Retinal pigment epithelial cell (primary cell): ENCODE measurements at places on chromosomes 6 and 20.
A peak's percentile ranks its signal among the peaks of the same experiment; 100 is the strongest.

DNA sequence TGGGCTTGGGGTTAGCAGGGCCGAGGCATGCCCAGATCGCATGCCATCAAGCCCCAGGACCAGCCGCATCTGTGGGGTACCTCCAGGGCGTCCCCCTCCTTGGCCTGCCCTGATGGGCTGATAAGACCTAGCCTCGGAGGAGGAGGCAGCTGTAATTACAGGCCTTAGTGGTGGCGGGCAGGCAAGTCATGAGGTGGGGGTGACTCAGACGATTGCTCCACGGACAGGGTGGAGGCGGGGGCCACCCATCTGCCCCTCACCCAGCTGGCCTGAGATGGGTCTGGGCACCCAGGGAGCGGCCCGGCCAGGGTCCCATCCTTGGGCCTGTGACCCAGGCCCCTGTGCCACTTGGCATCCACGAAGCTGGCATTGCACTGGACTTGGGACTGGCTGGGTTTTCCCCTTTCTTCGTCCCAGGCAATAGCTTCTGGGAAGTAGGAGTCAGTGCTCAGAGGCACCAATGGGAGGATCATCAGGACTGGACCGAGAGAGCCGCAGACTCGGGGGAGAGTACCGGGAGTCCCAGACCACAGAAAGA is 57.5 kb downstream of the CEBPB start:
- DNase-seq, result no peak

DNA sequence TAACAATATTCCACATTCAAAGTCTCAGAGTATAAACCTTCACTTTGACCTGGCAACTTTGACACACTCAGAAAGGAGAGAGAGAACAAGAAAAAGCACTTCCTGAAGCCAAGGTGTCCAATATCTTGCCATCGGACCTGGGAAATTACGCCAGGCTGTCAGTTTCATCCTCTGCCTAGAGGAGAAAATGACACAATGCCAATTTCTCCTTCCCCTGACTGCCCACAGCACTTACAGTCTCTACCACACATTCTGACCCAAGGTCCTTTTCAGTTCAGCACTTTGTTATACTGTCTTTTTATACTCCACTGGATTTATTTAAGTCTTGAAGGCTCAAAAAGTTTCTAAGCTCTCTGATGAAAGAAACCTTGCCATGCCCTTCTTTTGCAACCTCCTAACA is 250.4 kb downstream of the GMPR start:
- DNase-seq, result no peak

DNA sequence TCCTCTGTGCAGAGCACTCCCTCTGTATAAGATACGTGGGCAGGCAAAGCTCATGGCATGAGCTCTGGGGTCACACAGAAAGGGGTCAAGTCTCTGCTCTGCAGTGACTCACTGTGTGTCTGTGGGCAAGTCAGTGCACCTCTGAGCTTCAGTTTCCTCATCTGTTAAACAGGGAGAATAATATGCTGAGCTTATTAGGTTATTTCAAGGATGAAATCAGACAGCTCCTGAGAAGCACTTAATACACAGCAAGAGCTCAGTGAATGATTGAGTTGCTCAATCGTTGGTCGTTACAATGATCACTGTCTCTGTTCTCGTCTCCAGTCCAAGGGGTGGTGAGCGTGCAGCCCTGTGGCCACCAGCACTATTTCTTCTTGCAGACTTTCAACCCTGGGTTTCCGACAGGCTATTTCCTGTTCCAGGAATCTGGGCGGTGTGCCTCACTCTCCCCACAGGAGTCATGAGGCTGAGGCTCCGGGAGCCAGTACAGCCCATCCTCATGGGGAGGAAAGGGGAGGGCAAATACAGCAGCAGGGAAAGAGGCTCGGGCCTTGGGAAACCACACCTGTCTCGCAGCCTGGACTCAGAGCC is 28.9 kb downstream of the KIAA1755 start:
- no peak for DNase-seq

DNA sequence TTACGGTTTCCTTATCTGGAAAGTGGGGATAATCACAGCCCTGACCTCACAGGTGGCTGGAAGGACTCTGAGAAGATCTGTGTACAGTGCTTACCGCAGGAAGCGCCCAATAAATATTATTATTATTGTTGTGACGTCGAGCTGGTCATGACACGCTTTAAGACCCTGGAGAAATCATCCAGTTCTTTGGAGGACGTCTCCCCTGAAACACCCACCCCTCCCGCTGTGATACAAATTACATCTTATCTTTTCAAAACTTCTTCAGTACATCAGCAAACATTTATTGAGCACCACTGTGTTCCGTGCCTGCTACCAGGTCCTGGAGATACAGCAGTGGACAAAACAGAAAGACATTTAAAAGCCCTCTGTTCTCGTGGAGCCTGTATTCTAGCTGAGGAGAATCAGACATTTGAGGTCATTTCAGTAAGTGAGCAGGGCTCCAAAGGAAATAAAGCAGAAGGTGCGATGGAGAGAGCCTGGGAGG is 118.7 kb downstream of the CEBPB start:
- no peak for DNase-seq

- peak; percentile 22 for DNase-seq
Measured at GRCh38 chr6:9985481-9985880, 429.4 kb downstream of the TFAP2A start.

GRCh38 chr20:19761326-19761725 is 3.3 kb downstream of the RIN2 start:
- DNase-seq, result no peak
